ENCODE measurements at places on chromosomes 12 and 14. TPM values are rescaled to one million over a fixed set of nuclear protein-coding genes. Genes with fewer than 3 reads are reported as not detected.

DNA sequence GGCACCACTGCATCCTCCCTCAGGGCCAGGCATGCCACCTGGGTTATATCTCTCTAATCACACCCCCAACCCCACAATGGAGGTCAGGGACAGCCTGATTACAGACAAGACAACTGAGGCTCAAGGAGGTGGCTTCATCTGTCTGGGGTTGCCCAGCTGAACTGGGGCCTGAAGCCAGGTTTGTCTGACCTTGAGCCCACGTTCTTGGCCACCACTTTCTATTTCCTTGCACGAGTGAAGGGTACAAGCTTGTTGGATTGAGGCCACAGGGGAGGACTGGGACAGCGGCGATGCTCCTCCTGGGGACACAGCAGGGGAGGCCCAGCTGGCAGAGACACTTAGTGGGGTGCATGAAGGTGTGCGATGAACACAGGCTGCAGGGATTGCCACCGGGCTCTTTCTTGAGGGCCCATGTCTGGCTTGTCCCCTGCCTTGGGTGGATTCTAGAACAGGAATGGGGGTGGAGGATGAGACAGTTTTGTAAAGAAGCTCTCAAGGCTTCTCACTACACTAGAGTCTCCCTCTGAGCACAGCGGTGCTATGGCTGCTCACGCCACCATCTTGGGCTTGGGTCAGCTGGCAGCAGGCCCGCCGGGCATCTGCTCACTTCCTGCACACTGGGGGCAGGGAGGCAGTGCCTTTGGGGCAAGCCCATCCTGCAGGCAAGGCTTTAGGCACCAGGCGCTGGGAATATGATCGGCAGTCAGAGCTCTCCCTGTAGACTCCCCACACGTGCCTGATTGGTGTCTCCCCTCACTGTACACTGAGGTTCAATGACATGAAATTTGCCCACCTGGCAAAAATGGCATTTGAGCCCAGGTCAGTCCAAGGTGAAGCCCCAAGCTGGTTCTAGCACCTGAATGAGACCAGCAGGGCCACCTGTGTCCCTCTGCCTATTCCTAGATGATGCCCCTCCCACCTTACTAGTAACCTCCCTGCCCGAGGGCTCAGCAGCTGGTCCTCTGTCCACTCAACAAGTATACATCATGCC lies 16.0 kb downstream of the RITA1 start:
- H3K27me3 ChIP-seq: no peaks in the 10 kb centered on the region
- H3K4me1 ChIP-seq: peaks cover 14% of the 10 kb centered on the region
- H3K27ac ChIP-seq: no peak overlapping the region

DNA sequence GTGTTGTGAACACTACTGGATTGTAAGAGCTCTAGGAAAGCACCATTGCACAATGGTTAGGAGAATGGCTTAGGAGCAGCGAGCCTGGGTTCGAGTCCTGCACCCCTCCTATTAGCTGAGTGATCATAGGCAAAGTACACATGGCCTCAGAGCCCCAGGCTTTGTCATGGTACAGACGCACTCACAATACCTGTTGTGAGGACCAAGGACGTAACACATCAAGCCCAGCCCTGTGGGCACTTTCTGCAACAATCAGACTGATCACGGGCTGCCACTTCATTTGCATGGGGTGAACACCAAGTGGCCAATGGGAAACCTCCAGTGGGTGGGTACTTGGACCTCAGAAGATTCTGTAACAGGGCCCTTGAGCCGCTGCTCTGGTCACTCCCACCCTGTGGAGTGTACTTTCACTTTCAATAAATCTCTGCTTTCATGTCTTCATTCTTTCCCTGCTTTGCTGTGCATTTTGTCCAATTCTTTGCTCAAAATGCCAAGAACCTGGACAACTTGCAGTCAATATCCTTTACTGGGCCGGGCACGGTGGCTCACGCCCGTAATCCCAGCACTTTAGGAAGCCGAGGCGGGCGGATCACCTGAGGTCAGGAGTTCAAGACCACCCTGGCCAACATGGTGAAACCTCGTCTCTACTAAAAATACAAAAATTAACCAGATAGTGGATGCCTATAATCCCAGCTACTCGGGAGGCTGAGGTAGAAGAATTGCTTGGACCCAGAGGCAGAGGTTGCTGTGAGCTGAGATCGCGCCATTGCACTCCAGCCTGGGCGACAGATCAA lies 28.2 kb downstream of the GLRX5 start:
- peaks cover 16% of the 10 kb centered on the region for H3K4me1 ChIP-seq
- no peaks in the 10 kb centered on the region for H3K36me3 ChIP-seq
- no peak overlapping the region for H3K27ac ChIP-seq
- no peak overlapping the region for H3K4me3 ChIP-seq
- H3K27me3 ChIP-seq: no peaks in the 10 kb centered on the region

GRCh38 chr12:44875954-44876543 lies at the start of gene NELL2:
Gene NELL2, minus strand, starts transcription at chr12:44876315. Its CDS starts 446 bp downstream, at chr12:44875869.
- H3K4me1 ChIP-seq: peaks cover 15% of the 10 kb centered on the region
- peak; percentile 92 for DNase-seq
- peak within 1 kb of the TSS; percentile 72 for H3K27ac ChIP-seq
- peaks cover 9% of the 10 kb centered on the region for H3K27me3 ChIP-seq

GRCh38 chr12:98698603-98699463 lies 53.7 kb downstream of the APAF1 start:
- H3K27me3 ChIP-seq: no peaks in the 10 kb centered on the region
- DNase-seq: peak; percentile 92
- peaks cover 4% of the 10 kb centered on the region for H3K36me3 ChIP-seq
- H3K27ac ChIP-seq: no peak overlapping the region
- no peak overlapping the region for H3K4me3 ChIP-seq

DNA sequence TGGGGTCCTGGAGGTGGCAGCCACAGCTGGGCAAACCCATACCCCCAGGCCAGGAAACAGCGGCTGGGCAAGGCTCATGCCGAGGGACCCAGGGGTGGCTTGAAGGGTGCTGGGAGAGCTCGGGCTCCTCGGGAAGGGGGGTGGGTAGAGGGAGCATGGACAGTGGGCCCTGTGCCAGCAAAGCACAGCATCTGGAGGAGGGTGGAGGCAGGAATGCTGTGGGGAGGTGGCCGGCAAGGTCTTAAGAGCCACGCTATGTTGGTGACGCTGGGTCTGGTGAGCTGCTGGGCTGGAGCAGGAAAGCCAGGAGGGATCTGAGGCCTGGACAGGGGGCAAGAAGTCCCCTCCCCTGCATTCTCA lies 48.2 kb upstream of the DLK1 start:
- peaks cover 65% of the 10 kb centered on the region for H3K4me1 ChIP-seq
- H3K27me3 ChIP-seq: peaks cover 3% of the 10 kb centered on the region

DNA sequence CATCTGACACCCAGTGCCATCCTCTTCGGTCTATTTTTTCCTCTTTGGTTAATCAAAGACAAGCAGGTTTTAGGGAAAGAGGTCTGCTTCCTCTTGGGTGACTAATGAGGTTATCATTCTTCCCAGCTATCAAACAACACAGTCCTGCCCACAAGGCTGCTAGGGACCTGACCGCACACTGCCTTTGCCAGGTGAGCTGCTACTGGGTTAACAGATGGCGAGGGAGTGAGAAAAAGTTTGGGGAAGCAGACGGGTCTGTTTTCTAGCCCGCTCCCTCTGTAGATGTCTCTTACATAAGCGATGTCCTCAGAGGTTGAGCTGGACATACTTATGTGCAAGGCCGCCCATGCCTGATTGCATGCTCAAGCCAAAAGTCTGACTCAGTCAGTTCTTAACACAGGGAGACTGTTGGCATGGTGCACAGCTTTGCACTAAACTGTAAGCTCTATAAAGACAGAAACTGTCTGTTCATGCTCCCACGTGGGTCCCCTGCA lies 94.1 kb downstream of the SLC15A4 start:
- no peak for DNase-seq
- no peak overlapping the region for H3K27ac ChIP-seq
- H3K4me3 ChIP-seq: no peak overlapping the region

DNA sequence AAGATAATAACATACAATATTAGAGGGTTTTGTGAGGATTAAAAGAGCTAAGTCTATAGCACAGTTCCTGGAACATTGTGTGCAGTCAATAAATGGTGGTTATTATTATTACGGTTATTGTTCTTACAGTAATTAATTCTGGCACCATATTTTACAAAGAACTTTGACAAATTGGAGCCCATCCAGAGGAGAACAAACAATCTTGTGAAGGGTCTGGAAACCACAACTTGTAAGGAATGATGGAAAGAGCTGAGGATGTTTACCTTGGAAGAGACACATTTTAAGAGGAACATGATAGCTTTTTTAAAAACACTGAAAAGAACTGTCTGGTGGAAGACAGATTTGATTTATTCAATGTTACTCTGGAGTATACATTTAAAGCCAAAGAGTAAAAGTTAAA lies 150.5 kb upstream of the KRR1 start:
- no peak overlapping the region for H3K27ac ChIP-seq
- no peak overlapping the region for H3K4me3 ChIP-seq
- no peaks in the 10 kb centered on the region for H3K4me1 ChIP-seq
- H3K36me3 ChIP-seq: no peaks in the 10 kb centered on the region
- H3K27me3 ChIP-seq: no peaks in the 10 kb centered on the region

- no peaks in the 10 kb centered on the region for H3K27me3 ChIP-seq
- no peaks in the 10 kb centered on the region for H3K4me1 ChIP-seq
- no peak for DNase-seq
- H3K4me3 ChIP-seq: no peak overlapping the region
Observed at GRCh38 chr14:101313268-101313667, 248.0 kb upstream of the DIO3 start.

DNA sequence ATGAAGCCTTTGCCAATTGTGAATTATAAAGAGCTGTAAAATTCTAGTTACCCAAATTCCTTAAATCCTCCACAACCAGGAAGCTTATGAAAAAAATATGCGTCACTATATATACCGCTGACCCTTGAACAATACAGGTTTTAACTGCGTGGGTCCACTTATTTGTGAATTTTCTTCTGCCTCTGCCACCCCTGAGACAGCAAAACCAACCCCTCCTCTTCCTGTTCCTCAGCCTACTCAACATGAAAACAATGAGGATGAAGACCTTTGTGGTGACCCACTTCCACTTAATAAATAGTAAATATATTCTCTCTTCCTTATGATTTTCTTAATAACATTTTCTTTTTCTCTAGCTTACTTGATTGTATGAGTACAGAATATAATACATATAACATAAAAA lies 42.2 kb downstream of the CMKLR1 start:
- no peaks in the 10 kb centered on the region for H3K4me1 ChIP-seq
- no peaks in the 10 kb centered on the region for H3K27me3 ChIP-seq
- no peak for DNase-seq
- H3K4me3 ChIP-seq: no peak overlapping the region
- H3K27ac ChIP-seq: no peak overlapping the region

- no peak overlapping the region for H3K27ac ChIP-seq
- H3K36me3 ChIP-seq: no peaks in the 10 kb centered on the region
- H3K4me1 ChIP-seq: no peaks in the 10 kb centered on the region
- no peaks in the 10 kb centered on the region for H3K27me3 ChIP-seq
- H3K4me3 ChIP-seq: no peak overlapping the region
Observed at GRCh38 chr12:57416039-57416996, 14.5 kb downstream of the R3HDM2 start.

GRCh38 chr14:74508292-74508731 lies 14.7 kb downstream of the ISCA2 start:
- no peak overlapping the region for H3K27ac ChIP-seq
- peaks cover 30% of the 10 kb centered on the region for H3K4me1 ChIP-seq
- H3K36me3 ChIP-seq: no peaks in the 10 kb centered on the region

- no peak overlapping the region for H3K27ac ChIP-seq
- peaks cover 29% of the 10 kb centered on the region for H3K4me1 ChIP-seq
- DNase-seq: no peak
- peaks cover 15% of the 10 kb centered on the region for H3K27me3 ChIP-seq
- H3K4me3 ChIP-seq: no peak overlapping the region
- H3K36me3 ChIP-seq: no peaks in the 10 kb centered on the region
Observed at GRCh38 chr12:52870361-52871290, 21.8 kb upstream of the KRT78 start.

DNA sequence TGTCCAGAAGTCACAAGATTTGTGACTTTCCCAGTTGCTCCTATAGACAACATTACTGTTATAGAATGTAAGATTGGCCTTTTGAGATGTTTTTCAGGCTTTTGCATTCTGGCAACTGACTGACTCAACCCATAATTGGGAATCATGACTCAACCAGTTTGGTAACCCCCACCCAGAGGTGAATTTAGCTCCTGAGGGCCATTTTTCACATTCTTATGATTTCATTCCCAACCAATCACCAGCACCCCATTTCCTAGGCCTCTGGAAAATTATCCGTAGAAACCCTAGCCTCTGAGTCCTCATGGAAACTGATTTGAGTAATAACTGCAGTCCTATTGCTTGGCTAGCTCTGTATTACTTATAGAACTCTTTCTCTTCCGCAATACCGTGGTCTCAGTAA lies 626.0 kb upstream of the SEL1L start:
- no peaks in the 10 kb centered on the region for H3K4me1 ChIP-seq
- no peak overlapping the region for H3K27ac ChIP-seq
- no peak overlapping the region for H3K4me3 ChIP-seq
- H3K27me3 ChIP-seq: no peaks in the 10 kb centered on the region

DNA sequence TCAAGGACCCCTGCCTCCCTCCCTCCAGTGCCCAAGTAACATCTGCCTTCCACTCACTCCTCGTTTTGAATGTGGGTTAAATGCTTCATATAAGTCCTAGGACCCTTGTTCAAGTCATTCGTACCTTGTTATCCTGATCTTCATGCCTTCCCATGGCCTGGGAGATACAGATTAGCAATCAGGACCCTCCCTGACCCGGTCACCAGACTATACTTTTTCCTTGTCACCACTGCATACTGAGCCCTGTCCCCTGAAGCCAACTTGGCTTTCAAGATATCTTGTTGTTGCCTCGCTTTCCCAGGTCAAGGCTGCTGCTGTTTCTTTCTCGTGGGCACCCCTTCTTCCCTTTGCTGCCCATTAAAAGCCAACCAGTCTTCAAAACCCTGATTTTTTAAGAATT lies 208.5 kb downstream of the ANO2 start:
- no peak overlapping the region for H3K27ac ChIP-seq
- no peaks in the 10 kb centered on the region for H3K27me3 ChIP-seq
- H3K4me1 ChIP-seq: no peaks in the 10 kb centered on the region

DNA sequence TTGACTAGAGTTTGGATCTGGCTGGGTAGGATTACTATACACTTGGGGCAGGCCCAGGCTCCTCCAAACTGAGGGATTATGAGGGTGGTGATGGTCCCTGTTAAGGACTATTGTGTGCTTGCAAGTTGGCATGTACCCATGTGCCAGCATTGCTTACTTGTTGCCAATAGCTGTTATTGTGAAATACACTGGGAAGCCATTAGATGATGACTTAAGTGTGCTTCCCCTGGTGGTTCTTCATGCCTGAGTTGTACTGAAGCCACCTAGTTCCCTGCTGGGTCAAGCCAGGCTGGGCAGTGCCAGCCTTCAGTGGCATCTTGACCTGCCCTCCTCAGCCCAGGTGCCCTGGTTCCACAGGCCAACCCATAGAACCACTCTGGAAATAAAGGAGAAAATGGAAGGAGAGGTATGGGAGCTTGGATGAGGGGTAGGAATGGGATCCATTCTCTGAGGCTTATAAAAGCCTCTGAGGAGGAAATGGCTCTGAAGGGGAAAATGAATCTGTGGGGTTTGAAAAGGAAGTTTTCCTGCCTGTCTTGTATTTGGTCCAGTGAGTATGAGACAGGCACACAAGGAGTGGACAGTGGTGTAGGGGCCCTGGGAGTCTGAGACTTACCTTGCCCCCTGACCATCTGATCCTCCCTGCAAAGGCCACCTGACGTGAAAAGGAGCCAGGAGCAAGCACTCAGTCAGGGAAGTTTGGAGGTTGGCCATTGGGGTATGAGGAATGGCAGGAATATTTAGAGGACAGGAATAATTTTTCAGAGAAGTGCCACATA lies 724 bp downstream of the LTB4R start:
- no peak overlapping the region for H3K4me3 ChIP-seq
- peaks cover 18% of the 10 kb centered on the region for H3K27me3 ChIP-seq
- DNase-seq: no peak

COL2A1 gene
- 56.7 TPM for total RNA-seq

SLCO1B1 gene
- not detected for total RNA-seq

LUM gene
- total RNA-seq: 120 TPM

PLBD1 gene
- 28.6 TPM for total RNA-seq

KLHL42 gene
- total RNA-seq: 34.5 TPM

EFS gene
- 26.5 TPM for total RNA-seq

P2RX2 gene
- 0.06 TPM for total RNA-seq

CELA1 gene
- total RNA-seq: not detected
